ENCODE measurements at places on chromosomes 3 and 15.
A peak's percentile ranks its signal among the peaks of the same experiment; 100 is the strongest.

GRCh38 chr3:141411251-141411771 is 43.0 kb downstream of the ZBTB38 start:
- peak; percentile 15 for DNase-seq

DNA sequence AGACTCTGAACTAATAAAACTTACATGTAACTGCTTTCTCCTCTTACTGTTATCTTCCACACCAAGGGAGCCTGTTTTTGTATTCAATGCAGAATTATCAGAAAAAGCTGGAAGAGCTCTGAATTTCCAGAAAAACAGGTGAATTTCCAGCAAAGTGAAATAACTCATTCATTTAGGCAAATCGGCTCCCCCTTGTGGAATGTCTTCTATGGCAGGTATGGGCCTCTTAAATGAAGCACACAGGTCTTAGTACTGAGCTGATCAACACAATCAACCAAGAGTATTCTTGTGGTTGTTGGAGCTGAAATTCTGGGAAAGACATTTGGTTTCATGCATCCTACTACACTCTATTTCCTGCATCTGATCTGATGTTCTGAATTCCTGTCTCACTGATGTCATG is 31.0 kb upstream of the PTPRG start:
- DNase-seq = no peak

DNA sequence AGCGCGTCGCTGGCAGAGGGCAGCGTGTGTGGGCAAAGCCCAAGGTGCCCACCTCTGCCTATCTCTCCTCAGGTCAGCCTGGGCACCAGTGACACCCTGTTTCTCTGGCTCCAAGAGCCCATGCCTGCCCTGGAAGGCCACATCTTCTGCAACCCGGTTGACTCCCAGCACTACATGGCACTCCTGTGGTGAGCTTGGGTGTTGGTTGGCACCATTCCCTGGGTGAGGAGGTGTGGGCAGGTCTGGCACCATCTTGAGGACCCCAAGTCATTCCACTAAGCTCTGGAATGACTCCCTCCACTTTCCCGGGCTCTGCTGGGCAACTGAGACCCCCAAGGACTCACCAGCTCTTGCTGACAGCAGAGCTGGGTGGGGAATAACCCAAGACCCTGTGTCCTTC is 28.5 kb downstream of the XYLB start:
- no peak for DNase-seq

- no peak for DNase-seq
Observed at GRCh38 chr3:99313485-99313884, 324.9 kb upstream of the COL8A1 start.

DNA sequence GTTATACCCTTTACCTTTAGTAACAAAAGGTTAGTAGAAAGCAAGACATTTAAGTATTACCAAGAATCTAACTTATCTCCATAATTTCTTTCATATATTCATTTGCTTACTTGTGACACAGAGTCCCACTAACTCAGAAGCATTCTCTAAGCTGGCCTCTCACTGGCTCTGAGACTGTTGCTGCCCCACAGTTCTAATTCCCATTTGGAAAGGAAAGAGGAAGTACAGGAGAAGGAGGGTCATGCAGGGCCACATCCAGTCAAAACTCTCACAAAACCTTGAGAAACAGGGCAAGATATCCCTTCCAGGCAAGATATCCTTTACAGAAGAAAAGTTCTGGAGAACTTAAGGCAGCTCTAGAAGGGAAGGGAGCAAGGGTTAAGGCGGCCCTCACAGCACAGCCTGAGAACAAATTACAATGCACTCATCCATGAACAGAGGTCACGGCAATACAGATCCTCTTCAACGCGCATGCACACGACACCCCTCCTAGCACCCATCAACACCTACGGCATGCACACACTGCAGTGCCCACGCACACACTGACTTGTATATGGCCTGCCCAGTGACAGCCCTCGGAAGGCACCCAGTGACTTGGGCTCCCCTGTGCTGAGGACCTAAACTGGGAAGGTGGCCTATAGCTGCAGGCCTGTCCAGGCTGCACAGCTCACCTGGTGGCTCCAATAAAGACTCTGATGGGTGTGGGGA is 13.0 kb upstream of the MYO5C start:
- no peak for DNase-seq

All from stimulated activated naive CD4-positive, alpha-beta T cell (primary cell).